ENCODE measurements at places on chromosomes 7 and 10. TPM values are rescaled to one million over a fixed set of nuclear protein-coding genes. Genes with fewer than 3 reads are reported as not detected.
A peak's percentile ranks its signal among the peaks of the same experiment; 100 is the strongest.

Gene SEMA3E
- total RNA-seq: 2.6 TPM

Gene NOS3
- total RNA-seq: 10.4 TPM

- H3K36me3 ChIP-seq: no peaks in the 10 kb centered on the region
- DNase-seq: no peak
- peaks cover 10% of the 10 kb centered on the region for H3K4me1 ChIP-seq
- no peak overlapping the region for H3K27ac ChIP-seq
- peaks cover 64% of the 10 kb centered on the region for H3K27me3 ChIP-seq
These were observed 9.8 kb upstream of the PAX2 start for GRCh38 chr10:100735337-100736143.

GRCh38 chr10:124745252-124745651 lies 1.1 kb upstream of the FAM53B start:
- H3K36me3 ChIP-seq: no peaks in the 10 kb centered on the region
- peaks cover 16% of the 10 kb centered on the region for H3K4me1 ChIP-seq
- H3K27ac ChIP-seq: peak overlapping the region; percentile 85
- no peak overlapping the region for H3K4me3 ChIP-seq

DNA sequence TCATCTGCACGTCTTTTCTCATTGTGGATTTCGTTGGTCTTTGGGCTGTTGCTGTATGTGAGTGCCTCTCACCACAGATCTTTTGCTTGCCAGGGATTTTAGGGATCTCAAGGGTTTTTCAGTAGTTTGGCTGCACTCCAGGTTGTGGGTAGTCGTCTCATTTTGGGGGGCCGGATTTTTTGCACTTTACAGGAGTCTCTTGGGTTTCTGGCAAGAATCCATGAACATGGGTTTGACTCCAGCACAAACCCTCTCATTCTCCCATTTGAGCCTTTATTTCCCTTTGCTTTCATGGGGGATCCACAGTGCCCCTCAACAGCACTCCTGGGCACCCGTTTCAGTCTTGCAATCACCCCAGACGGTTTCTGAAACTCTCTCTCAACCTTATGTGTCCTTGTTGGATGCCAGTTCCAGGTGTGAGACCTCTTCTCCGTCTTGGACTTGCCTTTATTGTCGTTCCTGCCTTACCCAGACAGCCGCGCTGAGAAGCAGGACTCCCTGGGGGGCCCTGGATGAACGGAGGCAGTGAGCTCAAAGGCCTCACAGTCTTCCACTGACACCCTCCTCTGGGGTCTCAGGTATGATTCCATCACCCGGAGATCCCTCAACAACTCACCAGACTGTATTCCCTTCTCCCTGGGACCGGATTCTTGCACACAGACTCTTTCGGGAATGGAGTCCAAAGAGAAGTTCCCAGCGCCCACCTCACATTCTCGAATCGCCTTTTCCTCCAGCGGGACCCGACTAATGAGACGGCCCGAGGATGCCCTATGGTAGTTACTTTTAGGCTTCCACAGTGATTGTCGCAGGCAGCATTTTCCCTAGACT lies 18.8 kb upstream of the ZNF273 start:
- no peak for DNase-seq
- no peaks in the 10 kb centered on the region for H3K4me1 ChIP-seq
- no peak overlapping the region for H3K27ac ChIP-seq
- H3K36me3 ChIP-seq: no peaks in the 10 kb centered on the region
- H3K27me3 ChIP-seq: no peaks in the 10 kb centered on the region
- H3K4me3 ChIP-seq: no peak overlapping the region

DNA sequence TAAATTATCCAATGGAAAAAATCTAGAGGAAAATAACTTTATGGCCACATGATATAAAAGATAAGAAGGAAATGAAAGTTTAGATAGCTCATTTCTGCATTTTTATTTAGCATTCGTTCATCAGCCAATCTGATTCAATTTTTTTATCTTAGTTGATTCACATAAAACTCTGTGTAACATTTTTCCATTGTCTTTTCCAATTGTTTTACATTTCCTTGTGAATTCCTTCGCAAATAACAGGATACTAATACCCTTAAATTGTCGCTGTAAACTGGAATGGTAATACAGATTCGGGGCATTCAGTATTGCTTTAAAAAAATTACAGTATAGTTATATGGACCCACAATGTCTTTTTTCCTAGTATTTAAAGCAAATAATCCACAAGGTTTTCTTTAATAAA lies 136.4 kb downstream of the CUBN start:
- no peak overlapping the region for H3K27ac ChIP-seq
- no peak overlapping the region for H3K4me3 ChIP-seq
- DNase-seq: no peak

Gene MINPP1
- 26.6 TPM for total RNA-seq

DNA sequence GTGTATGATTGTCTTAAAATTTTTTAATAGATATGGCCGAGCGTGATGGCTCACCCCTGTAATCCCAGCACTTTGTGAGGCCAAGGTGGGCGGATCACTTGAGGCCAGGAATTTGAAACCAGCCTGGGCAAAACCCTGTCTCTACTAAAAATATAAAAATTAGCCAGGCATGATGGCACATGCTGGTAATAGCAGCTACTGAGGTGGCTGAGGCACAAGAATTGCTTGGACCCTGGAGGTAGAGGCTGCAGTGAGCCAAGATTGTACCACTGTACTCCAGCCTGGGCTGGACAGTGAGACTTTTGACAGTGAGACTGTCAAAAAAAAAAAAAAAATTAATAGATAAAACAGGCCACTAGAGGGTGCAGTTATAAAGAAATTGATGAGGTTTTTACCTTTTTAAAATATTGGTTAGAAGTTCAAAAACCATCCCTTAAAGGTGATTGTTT lies 20.5 kb downstream of the NOM1 start:
- H3K27ac ChIP-seq: no peak overlapping the region
- H3K4me3 ChIP-seq: no peak overlapping the region
- H3K27me3 ChIP-seq: no peaks in the 10 kb centered on the region
- no peaks in the 10 kb centered on the region for H3K4me1 ChIP-seq
- DNase-seq: peak; percentile 43
- H3K36me3 ChIP-seq: no peaks in the 10 kb centered on the region

GRCh38 chr10:78727728-78728127 lies 341.0 kb upstream of the ZMIZ1 start:
- DNase-seq: no peak
- H3K27ac ChIP-seq: no peak overlapping the region
- no peak overlapping the region for H3K4me3 ChIP-seq
- no peaks in the 10 kb centered on the region for H3K36me3 ChIP-seq

- DNase-seq: no peak
- no peaks in the 10 kb centered on the region for H3K36me3 ChIP-seq
- H3K27me3 ChIP-seq: no peaks in the 10 kb centered on the region
- H3K27ac ChIP-seq: no peak overlapping the region
These were observed 39.6 kb downstream of the KCNH2 start for GRCh38 chr7:150938566-150938965.

DNA sequence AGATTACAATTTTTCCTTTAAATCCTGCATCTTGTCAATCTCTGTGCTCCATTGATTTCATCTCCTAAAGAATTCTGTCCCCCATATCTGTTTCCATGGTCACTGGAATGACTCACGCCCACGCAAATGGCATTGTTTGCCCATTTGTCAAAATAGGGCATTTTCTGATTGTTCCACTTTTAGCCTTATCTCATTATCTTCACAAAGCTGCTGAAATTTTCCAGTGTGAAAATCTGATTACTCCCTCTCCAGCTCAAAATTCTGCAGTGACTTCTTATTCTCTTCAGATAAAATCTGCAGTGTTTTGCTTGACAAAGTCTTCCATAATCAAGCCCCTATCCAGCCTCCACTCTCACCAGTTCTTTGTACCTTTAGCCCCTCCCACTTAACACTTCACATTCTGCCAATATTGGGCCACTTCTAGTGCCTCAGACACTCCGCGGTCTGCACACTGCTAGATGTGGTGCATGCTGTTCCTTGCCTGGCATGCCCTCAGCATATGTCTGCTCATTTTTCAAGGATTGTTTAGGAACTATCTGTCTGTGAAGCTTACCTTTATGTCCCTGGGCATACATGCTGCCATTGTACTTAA lies 33.9 kb upstream of the CTTNBP2 start:
- H3K4me3 ChIP-seq: no peak overlapping the region
- no peaks in the 10 kb centered on the region for H3K4me1 ChIP-seq

DNA sequence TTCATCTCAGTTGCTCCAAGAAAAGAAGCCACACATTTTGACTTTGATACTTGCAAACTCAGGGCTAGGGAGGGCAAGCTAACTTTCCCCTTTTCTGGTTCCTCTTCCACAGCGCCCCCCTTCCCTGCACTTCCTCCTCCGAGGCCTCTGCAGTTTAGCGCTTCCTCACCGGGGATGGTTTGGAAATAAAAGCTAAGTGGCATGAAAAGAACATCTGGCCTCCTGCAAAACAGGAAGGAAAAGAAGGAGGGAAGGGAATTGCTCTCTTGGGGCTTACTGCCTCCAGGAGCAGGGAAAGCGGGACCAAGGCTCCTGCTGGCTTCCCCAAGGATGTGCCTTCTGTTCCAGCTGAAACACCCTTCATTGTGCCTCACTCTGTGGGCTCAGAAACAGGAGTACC lies 42.3 kb downstream of the PRKCQ start:
- no peak for DNase-seq
- no peaks in the 10 kb centered on the region for H3K27me3 ChIP-seq

Gene GPRIN2
- total RNA-seq: 16.9 TPM

Gene POM121
- total RNA-seq: 41.4 TPM

GRCh38 chr7:149422162-149422913 lies 38.5 kb downstream of the ZNF777 start:
- peak overlapping the region; percentile 51 for H3K27ac ChIP-seq
- H3K4me1 ChIP-seq: no peaks in the 10 kb centered on the region
- DNase-seq: peak; percentile 41
- H3K36me3 ChIP-seq: no peaks in the 10 kb centered on the region

Gene BRAT1
- 113 TPM for total RNA-seq

Gene IKZF1
- 7.7 TPM for total RNA-seq

DNA sequence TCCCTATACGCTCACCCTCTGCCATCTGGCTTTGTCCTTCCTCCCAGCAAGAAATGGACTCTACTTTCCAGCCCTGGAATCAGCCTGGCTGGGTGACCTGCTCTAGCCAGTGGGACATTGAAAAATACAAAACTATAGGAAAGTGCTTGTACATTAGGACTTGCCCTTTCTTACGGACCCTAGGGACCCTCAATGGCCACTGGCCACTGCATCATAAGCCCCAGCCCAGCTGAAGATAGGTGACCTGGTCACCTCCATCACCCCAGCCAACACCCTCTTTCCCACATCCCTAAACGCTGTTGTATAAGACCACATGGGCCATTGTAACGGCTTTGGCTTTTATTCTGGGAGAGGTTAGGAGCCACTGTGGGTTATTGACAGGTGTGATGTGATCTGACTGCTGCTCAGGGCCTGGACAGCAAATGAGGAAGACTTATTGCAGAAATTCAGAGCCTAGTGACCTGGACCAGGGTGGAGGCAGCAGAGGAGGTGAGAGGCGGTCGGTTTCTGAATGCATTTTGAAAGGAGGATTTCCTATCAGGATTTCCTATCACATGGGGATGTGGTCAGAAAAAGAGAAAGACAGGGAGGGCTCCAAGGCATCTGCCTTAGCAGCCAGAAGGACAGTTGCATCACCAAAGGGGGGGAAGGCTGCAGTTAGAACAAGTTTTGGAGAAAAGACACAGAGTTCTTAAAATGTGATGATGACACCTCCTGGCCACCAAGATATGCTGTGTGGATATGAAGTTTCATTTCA lies 2.2 kb upstream of the LMBR1 start:
- no peaks in the 10 kb centered on the region for H3K36me3 ChIP-seq
- H3K4me3 ChIP-seq: no peak overlapping the region
- DNase-seq: no peak

Gene GDF2
- not detected for total RNA-seq

- no peaks in the 10 kb centered on the region for H3K36me3 ChIP-seq
- no peaks in the 10 kb centered on the region for H3K27me3 ChIP-seq
- H3K27ac ChIP-seq: no peak overlapping the region
- H3K4me3 ChIP-seq: no peak overlapping the region
These were observed 6.5 kb downstream of the CPVL start for GRCh38 chr7:29139796-29140195.

Gene NEUROD6
- total RNA-seq: not detected

Gene NEUROG3
- not detected for total RNA-seq

Gene DMBT1
- total RNA-seq: 0.51 TPM

DNA sequence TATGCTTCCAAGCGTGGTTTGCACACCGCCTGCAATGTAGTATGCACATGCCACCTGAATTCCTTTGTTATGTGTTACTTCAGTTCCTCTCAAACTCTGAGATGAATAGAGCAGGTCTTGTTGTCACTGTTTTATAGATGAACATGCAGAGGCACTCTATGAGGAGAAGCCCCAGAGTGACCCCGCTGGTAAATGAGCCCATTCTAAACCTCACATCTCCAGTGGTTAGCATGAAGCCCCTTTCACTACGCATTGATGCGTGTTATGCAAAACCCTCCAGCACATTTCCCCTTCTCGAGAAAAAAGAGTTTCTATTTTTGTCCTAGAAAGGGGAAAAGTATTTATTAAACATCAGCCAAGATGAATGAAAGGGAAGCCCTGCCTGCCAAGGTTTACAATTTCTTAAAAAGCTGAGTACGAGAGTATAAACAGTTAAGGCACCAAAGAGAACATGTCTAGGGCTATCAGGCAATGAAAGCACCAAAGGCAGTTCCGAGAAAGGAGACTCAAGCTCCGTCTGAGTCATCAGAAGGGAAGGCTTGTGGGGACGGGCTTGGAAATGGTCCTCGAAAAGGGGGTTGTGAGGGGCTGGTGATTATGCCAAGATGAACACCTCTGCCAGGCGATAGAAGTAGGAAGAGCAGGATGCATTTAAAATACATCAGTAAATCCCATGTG lies 58.7 kb upstream of the PFKP start:
- H3K27ac ChIP-seq: peak overlapping the region; percentile 59
- H3K4me3 ChIP-seq: no peak overlapping the region
- DNase-seq: no peak
- no peaks in the 10 kb centered on the region for H3K4me1 ChIP-seq

Gene RAMP3
- total RNA-seq: 43.5 TPM

GRCh38 chr7:123601530-123601929 lies at the start of gene ASB15:
Gene ASB15 (plus strand): TSS chr7:123601821. CDS start chr7:123614503, 12,682 bp downstream.
- H3K27ac ChIP-seq: no peak within 1 kb of the TSS
- DNase-seq: no peak
- H3K4me3 ChIP-seq: no peak within 1 kb of the TSS
- no peaks in the 10 kb centered on the region for H3K36me3 ChIP-seq
- H3K4me1 ChIP-seq: no peaks in the 10 kb centered on the region

DNA sequence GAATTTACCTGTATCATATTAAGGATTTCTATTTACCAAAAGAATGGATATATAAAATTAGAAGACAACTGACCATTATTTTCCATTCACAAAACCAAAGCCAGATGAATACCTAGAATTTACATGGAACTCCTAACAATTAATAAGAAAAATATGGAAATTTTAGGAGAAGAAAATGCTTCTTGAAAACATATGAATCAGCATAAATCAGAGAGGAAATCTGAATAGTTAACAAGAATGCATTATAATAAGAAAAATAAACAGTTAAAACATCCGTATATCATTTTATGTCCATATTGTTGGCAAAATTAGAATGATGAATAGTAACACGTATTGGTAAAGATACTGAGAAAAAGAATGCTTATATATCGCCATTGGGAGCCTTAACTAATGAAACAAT lies 505.5 kb downstream of the NEBL start:
- H3K27me3 ChIP-seq: no peaks in the 10 kb centered on the region
- H3K4me1 ChIP-seq: no peaks in the 10 kb centered on the region
- no peak for DNase-seq
- H3K36me3 ChIP-seq: no peaks in the 10 kb centered on the region

GRCh38 chr7:117068511-117069145 lies 115.3 kb downstream of the ST7 start:
- no peak for DNase-seq
- H3K27me3 ChIP-seq: no peaks in the 10 kb centered on the region
- no peaks in the 10 kb centered on the region for H3K4me1 ChIP-seq
- no peaks in the 10 kb centered on the region for H3K36me3 ChIP-seq
- H3K4me3 ChIP-seq: no peak overlapping the region

Gene CPXM2
- total RNA-seq: 27.4 TPM

Gene ADIRF
- 128 TPM for total RNA-seq
